ENCODE measurements at places on chromosomes 3 and 15.

DNA sequence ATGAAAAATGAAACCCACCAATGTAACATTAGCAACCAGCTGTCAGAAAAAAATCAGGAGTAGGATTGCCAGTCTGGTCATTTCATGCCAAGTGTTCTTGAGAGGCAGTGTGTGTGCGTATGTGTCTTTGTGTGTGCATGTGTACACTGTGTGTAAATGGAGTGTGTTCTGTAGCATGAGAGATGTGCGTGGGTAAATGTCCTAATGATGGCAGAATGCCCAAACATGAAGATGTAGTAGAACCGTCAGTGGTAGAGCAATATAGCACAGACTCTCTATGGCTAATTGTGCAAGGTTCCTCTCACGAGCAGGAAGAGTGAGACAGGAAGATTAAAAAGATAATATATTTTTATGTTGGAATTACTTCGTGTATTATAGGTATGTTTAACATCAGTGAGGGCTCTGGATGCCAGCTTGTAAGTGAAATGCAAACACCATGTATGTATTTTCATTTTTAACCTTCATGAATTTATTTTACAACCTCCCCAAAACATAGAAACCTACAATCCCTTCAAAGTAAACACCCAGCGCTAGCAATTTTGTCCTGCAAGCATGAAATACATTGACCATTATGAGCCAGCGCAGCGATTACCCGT is 1038.7 kb downstream of the IGSF11 start:
- no peak for DNase-seq

- no peak for DNase-seq
Observed at GRCh38 chr3:42520336-42520735, 17.9 kb downstream of the VIPR1 start.

- no peak for DNase-seq
Observed at GRCh38 chr3:58177747-58178527, 32.8 kb downstream of the DNASE1L3 start.

- peak; percentile 8 for DNase-seq
Observed at GRCh38 chr15:73346735-73347312, 21.9 kb downstream of the HCN4 start.

GRCh38 chr3:146416366-146416765 is 53.0 kb downstream of the PLSCR2 start:
- no peak for DNase-seq
